ENCODE measurements at places on chromosomes 3 and 15. TPM values are rescaled to one million over a fixed set of nuclear protein-coding genes. Genes with fewer than 3 reads are reported as not detected.

- no peak for DNase-seq
These were observed 144.1 kb upstream of the UBE3A start for GRCh38 chr15:25582886-25583285.

GRCh38 chr15:63075984-63076713 lies 33.6 kb downstream of the TPM1 start:
- no peak for DNase-seq

DNA sequence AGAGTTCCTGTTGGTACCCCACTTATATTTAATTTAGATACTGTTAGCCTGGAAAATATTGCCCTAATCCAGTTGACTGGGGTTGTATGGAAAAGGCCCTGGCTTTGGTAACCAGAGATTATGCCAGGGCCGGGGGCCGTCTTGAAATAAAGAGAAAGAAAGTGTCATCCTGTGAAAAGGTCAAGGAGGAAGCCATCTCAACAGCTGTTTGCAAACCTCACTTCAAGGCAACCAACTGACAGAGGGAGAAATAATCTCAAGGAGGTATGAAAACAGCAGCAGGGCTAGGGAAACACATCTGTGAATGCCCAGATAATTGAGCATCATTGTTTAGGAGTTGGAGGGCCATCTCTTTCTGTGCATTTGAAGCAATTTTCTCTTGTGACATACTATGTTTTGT lies 190.8 kb downstream of the SUCLG2 start:
- DNase-seq, result no peak

- DNase-seq, result no peak
These were observed 71.7 kb upstream of the ARL6 start for GRCh38 chr3:97692831-97693230.

DNA sequence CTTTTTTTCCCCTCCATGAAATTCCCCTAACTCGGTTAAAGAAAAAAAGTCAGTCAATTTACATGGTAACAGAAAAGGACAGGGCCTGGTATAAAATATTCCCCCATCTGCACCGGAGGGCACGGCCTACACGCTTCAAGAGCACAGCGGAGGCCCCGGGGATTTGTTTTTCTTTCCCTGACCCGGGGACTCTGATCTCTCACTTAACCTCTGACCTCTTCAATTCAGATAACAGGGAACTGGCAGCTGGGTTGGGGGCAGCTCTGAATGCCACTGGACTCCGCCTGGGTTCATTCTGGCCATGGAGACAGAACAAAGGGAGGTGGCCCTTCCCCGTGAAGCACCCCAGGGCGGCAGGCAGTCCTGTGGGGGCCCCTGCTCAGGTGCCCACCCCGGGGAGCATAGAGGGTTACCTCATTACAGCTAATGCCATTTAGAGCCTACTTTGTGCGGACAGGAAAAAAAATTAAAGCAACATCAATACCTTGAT lies 257.5 kb downstream of the SHQ1 start:
- DNase-seq, result peak; percentile 84

GRCh38 chr3:59737241-59737640 lies 687.4 kb upstream of the CFAP20DC start:
- DNase-seq, result no peak

DNA sequence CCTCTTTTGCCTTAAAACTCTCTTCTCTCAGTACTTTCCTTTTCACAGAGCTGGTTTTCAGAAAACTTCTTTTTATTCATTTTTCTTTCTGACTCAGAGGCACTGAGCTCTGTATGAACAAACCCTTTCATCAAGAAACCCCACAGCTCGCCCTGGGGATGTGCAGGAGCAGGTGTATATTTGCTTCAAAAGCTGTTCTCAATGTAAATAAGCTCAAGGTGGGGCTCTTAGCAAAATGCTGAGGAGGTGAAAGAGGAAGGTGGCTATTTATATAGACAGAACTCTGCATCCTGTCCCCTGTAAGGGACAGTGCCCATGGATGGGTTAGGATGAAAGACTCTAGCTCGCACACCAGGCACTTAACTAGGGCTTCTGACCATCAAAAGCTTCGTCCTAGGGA lies 302.0 kb downstream of the WDR72 start:
- no peak for DNase-seq

DNA sequence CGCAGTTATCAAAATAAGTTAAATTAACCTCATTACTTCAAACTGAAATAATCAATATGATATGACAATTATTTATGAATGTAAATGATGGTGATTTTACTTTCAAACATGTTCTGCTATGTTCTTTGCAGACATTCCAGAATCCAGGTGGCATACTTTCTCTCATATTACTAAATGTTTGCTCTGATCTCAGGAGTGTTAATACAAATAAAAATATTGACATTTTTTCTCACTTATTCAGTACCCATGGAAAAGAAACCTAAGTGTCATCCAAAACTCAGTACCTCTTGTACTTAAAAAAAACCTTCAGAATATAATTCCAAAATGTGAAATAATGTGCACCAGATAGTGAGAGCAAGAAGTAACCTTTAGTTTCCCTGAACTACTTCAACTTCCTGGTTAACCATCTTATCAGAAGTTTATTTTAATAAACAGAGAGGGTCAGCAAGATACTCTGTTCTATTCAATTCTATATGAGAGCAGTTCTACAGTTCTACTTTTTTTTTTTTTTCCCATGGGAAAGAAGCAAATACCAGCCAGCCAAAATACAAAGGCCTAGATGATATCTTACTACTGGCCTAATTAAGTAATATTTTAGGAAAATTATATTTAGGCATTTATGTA lies 494.1 kb downstream of the MECOM start:
- DNase-seq, result no peak

- DNase-seq, result no peak
These were observed 10.2 kb downstream of the IGDCC4 start for GRCh38 chr15:65412556-65412955.

GRCh38 chr15:78922527-78922926 lies 22.3 kb downstream of the CTSH start:
- DNase-seq, result no peak

Gene PLSCR4
- total RNA-seq, result 1.2 TPM

Gene YEATS2
- 34.9 TPM for total RNA-seq

Gene GATA2
- 17.7 TPM for total RNA-seq

Gene C3orf52
- total RNA-seq, result 15.4 TPM

Gene FBXW12
- total RNA-seq, result 0.51 TPM

Gene ADAMTSL3
- 0.88 TPM for total RNA-seq
